Stimulated activated CD8-positive, alpha-beta memory T cell treated with anti-CD3 and anti-CD28 coated beads, Interleukin-7, amount 100 ng/mL, for 4 hours (primary cell): ENCODE measurements at places on chromosomes 11 and 22.

DNA sequence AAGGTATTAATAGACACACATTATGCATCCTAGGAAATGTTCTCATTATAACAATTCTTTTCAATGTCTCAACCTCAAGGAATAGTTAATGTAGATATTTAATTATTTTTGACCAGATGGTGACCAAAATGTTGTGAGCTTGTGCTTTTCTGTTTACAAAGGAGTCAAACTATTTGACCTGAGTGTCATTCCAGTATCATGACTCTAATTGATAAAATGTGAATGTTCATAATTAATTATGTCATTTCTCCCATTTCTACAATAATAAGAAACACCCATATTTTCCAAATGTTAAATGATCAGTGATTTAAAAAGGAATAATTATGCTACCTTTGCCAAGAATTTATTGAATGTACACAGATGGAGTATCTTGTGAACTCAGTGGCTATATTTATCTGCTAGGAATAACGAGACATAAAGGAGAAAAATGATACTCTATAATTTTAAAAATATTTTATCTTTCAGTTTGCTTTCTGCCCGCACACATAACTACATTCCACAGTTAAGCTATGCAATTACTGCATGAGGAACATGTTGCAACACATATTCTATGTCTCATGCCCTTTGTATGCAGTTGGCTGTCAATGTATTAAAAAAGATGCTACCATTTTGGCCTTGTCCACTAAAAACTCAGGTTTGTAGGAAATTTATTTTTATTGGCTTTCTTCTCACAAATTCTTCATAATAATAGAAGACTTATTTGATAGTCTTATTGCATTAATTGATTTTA is 376.7 kb upstream of the CCDC179 start:
- DNase-seq = no peak

DNA sequence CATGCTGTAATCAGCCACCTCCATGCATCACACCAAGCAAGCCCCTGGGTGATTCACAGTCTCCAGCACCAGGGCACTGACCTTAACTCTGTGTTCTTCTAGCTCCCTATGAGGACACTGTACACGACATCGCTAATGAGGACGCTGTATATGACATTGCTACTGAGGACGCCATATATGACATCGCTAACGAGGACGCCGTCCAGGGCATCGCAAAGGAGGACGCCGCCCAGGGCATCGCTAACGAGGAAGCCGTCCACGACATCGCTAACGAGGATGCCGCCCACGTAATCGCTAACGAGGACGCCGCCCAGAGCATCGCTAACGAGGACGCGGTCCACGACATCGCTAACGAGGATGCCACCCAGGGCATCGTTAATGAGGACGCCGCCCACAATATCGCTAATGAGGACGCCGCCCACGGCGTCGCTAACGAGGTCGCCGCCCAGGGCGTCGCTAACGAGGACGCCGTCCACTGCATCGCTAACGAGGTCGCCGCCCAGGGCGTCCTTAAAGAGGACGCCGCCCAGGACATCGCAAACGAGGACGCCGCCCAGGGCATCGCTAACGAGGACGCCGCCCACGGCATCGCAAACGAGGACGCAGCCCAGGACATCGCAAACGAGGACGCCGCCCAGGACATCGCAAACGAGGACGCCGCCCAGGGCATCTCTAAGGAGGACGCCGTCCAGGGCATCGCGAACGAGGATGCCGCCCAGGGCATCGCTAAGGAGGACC is 34.5 kb upstream of the DGCR6L start:
- DNase-seq = no peak

- DNase-seq = no peak
These were observed 509 bp downstream of the LAMTOR1 start for GRCh38 chr11:72102631-72102945.

GRCh38 chr22:40904101-40904500 is 42.2 kb upstream of the DNAJB7 start:
- no peak for DNase-seq

- DNase-seq = no peak
These were observed 68.2 kb downstream of the EMSY start for GRCh38 chr11:76512851-76513653.

DNA sequence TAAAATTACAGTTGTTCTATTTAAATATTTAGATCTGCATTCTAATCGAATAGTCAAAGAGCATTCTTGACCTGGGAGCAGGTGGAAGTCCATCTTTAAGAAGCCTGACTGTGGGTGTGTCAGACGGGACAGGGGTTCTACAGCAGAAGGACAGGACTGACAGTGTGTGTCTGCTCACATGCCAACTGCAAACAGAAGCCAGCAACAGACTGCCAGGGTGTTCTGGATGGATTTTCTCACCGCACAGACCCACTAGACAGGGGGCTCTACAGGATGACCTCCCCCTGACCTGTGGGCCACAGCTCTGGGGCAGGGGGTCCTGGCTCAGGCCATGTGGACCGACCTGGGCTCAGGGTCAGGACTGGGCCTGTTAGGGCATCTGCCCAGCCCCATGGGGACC is 22.8 kb upstream of the NAP1L4 start:
- DNase-seq = no peak

DNA sequence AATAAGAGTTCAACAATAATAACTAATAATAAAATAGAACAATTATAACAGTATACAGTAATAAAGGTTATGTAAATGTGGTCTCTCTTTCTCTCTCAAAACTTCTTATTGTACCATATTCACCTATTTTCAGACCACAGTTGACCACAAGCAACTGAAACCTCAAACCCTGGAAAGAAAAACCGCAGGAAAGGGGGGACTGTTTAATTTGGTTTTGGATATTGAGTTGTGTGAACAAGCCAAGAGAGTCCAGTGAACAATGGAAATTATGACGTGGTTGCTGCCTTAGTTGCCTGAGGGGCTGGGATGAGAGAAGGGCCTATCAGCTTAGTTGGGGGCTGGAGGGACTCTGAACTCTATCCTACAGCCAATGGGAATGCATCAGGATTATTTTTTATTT is 178.7 kb upstream of the POU2AF2 start:
- no peak for DNase-seq

DNA sequence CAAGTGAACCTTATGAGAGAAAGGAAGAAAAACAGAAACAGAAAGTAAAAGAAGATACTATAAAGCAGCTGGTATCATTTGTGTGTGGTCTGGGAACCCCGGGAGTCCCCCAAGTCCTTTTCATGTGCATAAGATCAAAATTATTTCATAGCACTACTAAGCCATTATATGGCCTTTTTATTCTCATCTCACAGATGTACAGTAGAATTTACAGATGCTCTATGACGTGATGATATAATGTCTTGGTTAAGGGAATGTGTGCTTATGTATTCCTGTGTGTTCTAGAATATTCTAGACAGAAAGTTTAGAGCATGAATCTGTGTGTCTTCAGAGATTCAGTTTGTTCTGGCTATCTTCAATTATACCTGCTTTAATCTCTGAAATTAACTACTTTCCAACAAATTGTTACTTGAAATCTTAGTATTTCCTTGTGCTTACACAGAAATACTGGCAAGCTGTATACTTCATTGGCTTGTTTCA is 8.6 kb upstream of the TPP1 start:
- DNase-seq = peak; percentile 24
